M059J (cell line): ENCODE measurements at places on chromosomes 16 and 17.

- DNase-seq: no peak
Observed at GRCh38 chr16:71626018-71626857, at the start of gene MARVELD3. Gene MARVELD3, plus strand, starts transcription at chr16:71626184. Its CDS starts 46 bp downstream, at chr16:71626230.

GRCh38 chr17:8799570-8800212, 526 bp upstream of the MFSD6L start:
- no peak for DNase-seq

- no peak for DNase-seq
Observed at GRCh38 chr17:67801626-67802175, 23.6 kb upstream of the BPTF start.

DNA sequence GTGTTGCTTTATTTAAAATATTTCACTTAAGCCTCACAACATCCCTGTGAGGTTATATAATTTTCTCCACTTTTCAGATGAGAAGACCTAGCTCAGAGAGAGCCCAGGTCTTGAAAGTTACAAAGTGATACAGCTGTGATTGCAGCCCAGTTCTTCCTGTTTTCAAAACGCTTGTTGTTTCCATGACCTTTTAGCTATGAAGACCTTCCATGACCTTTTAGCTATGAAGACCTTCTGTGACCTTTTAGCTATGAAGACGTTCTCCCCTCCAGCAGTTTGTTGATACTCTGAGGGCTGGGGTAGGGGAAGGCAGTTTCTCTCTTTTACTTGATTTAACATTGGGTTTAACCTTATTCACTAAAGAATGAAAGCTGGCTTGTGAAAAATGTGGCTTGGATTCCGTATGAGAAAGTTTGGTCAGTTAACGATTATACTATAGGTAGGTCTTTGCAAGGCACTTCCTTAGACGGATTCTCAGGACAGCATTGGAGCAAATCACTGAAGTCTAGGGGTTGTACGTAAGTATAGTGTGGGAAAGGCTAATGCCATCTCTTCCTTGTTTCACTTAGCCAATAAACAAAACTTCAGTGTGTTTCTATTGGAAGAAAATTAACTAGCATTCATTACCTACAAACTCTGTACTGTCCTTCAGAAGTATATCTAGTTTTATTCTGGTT, 20.7 kb downstream of the PHKB start:
- DNase-seq: no peak

GRCh38 chr16:87050142-87050541, 267.1 kb downstream of the C16orf95 start:
- DNase-seq: no peak

DNA sequence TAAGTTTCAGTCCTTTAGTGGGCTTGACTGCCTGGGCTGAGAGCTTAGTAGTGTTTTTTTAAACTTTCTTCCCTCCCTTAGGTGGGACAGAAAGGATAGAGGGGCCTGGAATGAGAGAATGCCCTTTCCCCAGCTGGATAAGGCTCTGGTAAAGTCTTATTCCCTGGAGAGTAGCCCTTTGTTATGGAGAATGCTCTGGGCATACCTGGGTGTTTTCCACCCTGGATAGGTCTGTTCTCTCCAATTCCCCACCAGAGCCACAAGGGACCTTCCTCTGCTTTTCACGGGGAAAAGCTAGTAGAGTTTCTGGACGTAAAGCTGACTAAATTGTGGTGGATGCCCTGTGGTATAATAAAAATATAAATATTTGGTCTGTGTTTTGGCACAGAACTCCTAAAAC, 164.1 kb downstream of the HS3ST4 start:
- no peak for DNase-seq

DNA sequence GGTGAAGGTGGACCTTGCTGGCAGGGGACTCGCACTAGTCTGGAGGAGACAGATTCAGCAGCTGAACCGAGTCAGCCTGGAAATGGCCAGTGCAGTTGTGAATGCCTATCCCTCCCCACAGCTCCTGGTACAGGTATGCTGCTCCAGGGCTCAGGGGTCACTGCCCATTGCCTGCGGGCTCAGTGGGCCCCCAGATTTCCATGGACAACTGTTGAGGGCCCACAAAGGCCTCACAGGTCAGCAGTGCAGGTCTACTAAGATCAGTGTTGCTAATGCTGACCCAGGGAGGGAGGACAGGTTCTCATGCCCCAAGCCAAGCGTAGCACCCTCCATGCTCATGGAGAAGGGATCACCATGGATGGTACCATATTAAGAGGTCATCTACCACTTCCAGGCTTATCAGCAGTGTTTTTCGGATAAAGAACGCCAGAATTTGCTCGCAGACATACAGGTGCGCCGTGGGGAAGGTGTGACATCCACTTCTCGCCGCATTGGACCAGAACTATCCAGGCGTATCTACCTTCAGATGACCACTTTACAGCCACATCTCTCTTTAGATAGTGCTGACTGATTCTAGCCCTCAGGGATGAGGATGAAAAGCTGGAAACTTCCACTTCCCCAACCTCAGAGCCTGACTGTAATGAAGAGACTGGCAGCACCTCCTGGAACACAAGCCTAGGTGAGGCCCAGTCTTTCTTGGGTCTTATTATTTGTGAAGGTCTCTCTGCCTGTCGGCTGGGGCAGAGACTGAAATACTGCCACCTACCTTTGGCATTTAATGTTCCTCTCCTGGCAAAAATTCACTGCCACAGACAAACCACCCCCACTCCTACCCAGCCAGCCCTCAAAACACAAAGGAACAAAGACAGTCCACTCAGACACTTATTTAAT, 7.6 kb downstream of the EME1 start:
- DNase-seq: peak; percentile 31

GRCh38 chr17:51091635-51092034, 29.0 kb downstream of the SPAG9 start:
- no peak for DNase-seq
